CD4-positive, alpha-beta T cell treated with Interleukin-21 for 1 hour (primary cell): ENCODE measurements at places on chromosomes 1 and 21.

DNA sequence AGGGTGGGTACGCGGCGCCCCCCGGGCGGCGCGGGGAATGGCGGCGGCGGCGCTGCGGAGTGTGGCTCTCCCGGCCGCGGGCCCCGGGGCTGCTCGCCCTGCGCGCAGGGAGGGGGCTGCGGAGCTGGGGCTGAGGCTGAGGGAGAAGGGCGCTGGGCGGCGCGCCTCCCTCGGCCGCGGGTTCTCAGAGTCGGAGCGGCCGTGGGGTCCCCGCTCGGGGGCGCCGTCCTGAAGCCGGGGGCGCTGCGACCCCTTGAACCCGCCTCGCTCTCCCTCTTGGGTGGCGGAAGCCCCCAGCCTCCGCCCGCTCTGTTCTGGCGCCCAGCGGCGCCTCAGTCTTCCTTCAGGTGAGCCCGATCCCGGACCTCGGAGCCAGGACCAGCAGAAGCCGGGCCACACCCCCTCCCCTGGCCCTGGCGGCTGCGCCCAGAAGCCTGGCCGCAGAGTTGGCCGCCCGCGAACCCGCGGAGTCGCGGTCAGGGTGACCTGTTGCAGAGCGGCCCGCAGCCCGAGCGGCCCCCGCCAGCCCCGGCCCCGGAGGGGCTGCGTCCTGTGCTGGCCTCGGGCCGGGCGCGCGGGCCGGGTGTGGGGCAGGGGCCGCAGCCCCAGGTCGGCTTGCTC is 532 bp downstream of the RALGPS2 start:
- DNase-seq, result peak; percentile 6

GRCh38 chr1:20224546-20224945 is 38.2 kb upstream of the PLA2G2C start:
- DNase-seq, result no peak

DNA sequence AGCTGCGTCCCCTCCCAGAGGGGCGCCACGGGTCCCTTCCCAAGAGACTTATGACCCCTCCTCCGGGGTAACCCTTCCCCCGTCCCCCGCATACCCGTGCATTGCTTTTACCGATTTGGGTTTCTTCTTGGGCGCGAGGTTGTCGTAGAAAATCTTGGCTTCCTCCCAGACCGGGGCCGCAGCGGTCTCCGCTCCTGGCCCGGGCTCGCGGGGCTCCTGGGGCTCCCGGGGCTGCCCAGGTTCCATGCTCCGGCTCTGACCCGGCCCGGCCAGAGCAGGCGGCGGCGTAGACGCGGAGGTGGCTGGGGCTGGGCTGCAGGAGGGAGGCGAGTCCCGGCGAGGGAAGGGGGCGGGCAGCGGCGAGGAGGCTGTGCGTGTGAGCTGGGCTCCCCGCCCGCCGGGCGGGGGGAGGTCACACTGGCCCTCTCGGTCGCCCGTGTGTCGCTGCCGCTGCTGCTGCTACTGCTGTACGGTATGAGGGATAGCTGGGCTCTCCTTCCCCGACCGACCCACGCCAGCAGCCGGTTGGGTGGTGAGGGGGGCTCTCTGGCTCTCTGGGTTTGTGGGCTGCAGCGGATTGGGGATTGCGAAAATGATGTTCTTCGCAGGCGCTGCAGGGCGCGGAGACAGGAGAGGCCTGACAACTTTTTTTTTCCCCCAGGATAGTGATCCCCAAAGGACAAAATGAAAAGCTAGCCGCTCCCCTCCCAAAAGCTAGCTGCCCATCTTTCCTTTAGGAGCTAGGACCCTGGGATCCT is at the start of gene NT5C1A:
Gene NT5C1A (minus strand): TSS at position 315 of the 758 bp plus-strand sequence. CDS start 69 bp downstream, at position 246.
- no peak for DNase-seq

- DNase-seq, result no peak
Observed at GRCh38 chr21:42222821-42223390, 4.0 kb downstream of the ABCG1 start.

GRCh38 chr1:51863384-51863783 is 15.1 kb downstream of the NRDC start:
- DNase-seq, result peak; percentile 14

DNA sequence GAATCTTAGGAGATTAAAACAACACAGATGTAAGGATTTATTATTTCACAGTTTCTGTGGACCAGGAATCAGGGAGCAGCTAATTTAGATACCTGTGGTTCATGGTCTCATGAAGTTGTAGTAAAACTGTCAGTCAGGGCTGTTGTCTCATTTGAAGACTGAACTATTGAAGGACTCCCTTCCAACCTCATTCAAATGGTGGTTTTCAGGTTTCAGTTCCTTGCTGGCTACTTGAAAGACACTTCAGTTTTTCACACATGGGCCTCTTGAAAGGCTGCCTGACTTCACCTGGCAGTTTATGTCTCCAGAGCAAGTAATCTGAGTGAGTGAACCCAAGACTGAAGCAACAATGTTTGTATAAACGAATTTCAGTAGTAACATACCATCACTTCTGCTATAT is 915.9 kb downstream of the PLA2G4A start:
- DNase-seq, result no peak

GRCh38 chr1:36731226-36732014 is 248.7 kb upstream of the CSF3R start:
- DNase-seq, result no peak

DNA sequence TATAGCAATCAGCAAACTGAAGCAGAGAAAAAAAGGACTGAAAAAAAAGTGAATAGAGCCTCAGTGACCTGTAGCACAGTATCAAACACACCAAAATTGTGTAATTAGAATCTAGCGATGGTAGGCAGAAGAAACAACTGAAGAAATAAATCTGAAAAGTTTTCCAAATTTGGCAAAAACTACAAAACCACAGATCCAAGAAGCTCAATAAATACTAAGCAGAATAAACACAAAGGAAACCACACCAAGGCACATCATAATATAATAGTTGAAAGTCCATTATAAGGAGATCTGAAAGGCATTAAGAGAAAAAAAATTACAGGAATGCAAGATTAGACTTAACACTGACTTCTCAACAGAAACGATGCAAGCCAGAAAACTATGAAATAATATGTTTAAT is 7.1 kb upstream of the IL12RB2 start:
- DNase-seq, result no peak

GRCh38 chr21:41136286-41136685 is 31.7 kb upstream of the BACE2 start:
- DNase-seq, result no peak

GRCh38 chr21:35026153-35026500 is 23.0 kb downstream of the RUNX1 start:
- DNase-seq, result no peak

GRCh38 chr1:151175041-151175741 is 590 bp downstream of the TMOD4 start:
- DNase-seq, result no peak
